Stimulated activated CD4-positive, alpha-beta T cell treated with anti-CD3 and anti-CD28 coated beads, Interleukin-12 subunit alpha, Interleukin-12 subunit beta, amount 100 ng/mL, for 24 hours (primary cell): ENCODE measurements at places on chromosomes 11 and 22.

DNA sequence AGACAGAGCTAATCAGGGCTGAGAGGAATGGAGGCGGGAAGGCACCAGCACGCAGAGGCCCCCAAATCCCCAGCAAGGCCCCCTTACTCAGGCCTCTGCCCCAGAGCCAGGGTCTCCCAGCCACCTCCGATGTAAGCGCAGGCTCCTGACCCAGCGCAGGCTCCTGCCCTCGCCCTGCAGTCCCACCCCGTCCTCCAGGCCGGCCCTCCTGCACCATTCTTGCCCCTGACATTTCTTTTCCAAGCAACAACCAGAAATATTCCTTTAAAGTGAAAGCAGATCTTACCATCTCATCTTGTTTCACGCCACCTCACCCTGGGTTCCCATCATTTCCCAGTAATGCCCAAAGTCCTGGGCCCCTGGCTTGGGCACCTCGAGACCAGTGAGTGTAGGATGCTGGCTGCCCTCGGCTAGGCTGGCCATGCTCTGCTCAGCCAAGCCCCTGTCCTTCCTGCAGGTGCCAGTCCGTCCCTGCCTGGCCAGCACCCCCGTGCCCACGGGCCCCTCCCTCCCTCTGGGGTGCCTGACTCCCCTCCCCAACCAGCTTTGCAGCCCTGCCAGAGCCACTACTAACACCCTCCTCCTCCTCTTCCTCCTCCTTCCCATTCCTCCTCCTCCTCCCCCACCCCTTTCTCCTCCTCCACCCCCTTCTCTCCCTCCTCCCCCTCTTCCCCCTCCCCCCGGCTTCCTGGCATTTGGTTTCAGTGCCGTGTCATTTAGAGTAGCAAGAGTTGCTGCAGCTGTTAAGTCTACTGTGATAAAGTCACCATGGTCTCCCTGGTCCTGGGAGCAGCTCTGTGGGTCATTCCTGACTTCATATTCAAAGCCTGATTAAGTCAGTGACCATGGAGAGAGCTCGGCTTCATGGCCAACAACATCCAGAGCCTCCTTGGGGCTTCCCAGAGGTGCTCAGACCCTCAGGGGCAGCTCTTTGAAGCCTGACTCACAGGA, 78.7 kb downstream of the PIWIL3 start:
- DNase-seq, result no peak

DNA sequence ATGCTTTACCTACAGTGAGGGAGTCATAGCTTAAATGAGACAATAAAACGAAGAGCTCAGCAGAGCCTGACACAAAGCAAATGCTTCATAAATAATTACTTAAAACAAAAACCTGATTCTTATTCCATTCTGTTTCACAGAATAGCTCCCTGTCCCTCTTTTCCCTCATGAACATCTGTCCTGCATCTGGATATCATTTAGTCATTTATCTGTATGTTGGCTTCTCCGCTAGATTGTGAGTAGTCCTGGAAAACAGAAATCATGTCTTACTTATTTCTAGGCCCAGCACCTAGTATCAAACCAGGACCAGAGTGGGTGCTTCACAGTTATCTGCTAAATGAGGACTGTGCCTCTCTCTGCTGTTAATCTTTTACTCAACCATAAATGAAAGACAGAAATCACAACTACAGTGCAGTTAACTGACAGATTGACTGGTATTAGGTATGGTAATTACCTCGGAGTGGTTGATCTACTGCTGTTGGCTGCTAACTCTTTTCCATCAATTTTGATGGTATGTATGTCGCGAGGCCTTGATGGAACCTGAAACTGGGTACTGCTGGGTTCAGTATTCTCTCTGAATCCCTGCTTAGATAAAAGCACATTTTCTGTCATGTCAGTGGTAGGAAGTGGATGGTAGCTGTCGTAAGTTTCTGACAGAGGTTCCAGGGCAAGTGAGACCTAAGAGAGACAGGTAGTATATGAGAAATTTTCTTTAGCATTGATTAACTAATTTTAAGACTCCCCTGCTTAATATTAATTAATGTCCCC, 31.5 kb downstream of the C2CD3 start:
- DNase-seq, result no peak

- no peak for DNase-seq
Observed at GRCh38 chr11:47192111-47192510, 5.9 kb upstream of the PACSIN3 start.

DNA sequence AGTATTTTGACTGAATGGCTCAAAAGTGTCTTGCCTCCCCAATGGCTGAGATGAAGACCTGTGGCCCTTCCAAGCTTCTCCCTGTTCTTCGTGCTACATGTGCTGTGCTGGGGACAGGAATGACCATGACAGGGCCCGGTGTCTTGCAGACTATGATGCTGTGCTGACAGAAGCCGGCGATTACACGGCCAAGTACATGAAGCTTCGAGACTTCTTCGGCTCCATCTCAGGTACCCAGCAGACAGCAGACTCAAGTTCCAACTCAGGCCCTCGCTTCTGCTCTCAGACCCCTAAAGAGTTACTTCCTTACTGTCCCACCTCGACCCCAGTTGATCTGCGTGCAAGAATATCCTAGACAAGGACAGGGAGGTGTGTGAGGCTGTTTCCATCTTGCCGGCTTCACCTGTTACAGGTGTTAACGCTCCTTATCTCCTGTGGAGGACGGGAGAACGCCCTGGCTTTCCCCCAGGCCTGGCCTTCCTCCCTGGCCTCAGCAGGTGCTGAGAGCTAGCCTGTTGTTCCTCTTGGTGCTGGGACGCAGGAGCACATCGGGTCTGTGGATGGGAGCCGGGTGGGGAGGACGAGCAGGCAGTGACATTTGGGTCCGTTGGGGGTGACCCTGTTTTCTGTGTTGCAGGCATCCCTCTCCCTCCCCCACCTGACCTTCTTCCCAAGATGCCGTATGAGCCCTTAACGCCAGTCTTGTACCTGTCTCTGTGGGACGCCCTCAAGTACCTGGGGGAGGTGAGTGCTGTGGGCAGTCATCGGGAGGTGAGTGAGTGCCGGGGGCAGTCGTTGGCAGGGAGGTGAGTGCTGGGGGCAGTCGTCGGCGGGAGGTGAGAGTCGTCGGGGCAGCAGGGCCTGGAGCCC, 38.1 kb downstream of the GLB1L2 start:
- no peak for DNase-seq

DNA sequence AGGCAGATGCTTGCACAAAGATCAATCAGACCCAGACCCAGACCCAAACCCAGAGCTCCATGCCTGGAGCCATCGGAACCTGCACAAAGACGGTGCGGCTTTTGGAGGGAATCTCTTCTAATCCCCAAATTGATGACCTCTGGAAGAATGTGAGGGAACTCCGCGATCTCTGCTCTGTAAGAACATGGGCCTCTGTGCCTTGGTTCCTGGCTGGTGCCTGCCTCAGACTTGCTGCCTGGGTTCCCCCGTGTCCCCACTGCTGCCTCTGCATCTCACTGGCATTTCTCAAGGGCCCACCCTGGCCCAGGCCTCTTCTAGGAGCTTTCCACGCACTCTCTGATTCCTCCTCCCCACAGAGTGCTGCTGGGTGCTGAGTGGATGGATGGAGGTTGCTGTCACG, 1044.4 kb downstream of the TBC1D22A start:
- DNase-seq, result no peak

DNA sequence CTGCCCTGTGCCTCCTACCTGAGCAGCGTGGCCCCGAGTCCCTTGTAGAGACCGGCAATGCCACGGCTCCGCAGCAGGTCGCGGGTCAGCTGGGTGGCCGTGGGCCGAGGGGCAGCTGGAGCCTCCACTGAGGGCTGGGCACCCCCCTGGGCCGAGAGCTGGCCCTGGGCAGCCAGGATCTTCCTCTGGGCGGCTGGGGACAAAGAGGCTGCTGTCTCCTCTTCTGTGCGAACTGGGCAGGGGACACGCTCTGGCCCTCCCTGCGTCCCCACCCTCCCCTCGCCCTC, 2.6 kb upstream of the CEND1 start:
- DNase-seq, result no peak

GRCh38 chr11:118714816-118715215, 35.4 kb upstream of the TREH start:
- DNase-seq, result no peak

DNA sequence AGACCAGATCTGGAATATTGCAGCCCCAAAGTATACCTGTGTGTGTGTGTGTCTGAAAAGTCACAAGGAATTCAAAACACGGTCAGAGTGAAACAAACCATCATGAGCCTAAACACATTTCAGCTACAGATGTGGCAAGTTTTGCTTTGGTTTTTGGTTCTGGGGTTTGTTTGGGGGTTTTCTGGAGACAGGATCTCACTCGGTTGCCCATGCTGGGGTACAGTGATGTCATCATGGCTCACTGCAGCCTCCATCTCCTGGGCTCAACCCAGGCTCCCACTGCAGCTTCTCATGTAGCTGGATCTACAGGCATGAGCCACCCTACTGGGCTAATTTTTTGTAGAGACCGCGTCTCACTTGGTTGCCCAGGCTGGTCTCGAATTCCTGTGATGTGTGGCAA, 41.4 kb upstream of the PHF21A start:
- DNase-seq, result no peak

- no peak for DNase-seq
Observed at GRCh38 chr11:32005786-32006416, 85.0 kb upstream of the RCN1 start.

- no peak for DNase-seq
Observed at GRCh38 chr11:69358398-69359020, 64.6 kb downstream of the MYEOV start.

- DNase-seq, result no peak
Observed at GRCh38 chr22:36335621-36336020, 52.1 kb downstream of the MYH9 start.

DNA sequence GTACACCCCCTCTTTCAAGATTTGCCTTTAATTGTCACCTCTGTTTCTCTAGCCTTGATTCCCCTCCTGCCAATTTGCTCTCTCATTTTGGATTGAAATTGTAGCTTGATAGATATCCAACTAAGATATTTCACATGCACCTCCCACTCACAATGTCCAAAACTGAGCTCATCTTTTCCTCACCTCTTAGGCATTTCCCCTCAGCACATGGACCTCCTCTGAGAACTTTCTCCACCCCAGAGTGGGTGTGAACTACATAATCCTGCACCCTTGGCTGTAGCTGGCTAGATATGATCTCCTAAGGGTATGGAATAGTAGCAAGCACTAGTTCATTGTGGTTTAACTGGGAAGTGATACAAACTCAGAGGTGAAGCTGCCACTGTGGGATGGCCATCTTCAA, 91.5 kb upstream of the SESN3 start:
- DNase-seq, result no peak

- no peak for DNase-seq
Observed at GRCh38 chr22:17402293-17402692, 33.0 kb downstream of the CECR2 start.

GRCh38 chr22:28702891-28703290, 23.3 kb upstream of the TTC28 start:
- no peak for DNase-seq

DNA sequence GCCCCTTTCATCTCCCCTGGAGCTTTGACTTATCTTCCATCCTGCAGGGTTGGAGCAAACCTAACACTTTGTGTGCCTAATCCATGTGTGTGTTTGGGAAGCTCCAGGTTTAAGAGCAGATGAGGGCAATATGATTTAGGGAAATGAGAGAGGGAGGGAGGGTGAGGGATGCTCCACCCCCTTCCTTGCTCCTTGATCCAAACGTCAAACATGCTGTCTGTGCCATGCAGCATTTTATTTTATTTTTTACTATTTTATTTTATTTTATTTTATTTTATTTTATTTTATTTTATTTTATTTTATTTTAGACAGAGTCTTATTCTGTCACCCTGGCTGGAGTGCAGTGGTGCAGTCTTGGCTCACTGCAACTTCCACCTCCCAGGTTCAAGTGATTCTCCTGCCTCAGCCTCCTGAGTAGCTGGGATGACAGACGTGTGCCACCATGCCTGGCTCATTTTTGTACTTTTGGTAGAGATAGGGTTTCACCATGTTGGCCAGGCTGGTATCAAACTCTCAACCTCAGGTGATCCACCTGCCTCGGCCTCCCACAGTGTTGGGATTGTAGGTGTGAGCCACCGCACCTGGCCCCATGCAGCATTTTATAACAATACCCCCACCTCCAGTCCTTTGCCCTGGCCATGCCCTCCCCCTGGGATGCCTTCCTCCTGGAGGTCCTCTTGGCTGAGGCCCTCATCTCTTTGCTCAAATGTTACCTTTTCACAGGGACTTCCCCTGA, 52.6 kb upstream of the CRYBB3 start:
- no peak for DNase-seq

DNA sequence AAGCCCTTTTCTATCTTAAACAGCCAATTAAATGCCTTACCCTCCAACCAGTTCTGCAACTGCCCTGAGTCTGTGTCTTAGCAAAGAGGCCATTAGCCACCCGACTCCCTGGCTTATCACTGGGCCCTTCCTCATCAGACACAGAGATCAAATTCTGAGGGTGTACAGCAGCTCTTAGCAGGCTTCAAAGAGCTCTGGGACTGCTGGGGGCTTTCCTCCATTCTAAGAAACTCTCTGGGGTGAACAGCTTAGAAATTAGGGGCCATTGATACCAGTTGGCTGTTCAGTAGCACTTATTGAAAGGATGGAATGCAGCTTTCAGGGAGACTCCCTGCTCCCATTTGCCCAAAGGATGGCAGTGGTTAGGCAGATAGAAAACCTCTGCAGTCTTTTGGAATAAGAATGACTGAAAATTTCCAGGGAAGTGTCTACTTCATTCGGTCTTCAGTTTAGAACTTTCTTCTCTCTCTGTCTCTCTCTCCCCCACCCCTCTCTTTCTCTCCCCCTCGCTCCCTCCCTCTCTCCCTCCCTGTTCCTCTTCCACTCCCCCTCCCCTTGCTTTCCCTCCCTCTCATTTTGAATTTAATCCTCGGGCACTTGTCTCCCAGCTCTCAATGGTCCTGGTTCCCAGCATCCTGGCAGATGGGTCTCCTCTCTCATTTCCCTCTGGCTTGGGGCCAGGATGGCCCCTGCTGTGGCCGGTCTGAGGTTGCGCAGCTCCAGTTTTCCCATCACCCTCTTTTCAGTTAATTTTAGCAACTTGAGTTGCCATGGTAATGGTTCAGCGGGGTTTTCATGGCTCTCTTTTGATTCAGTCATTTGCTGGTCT, 76.4 kb downstream of the COMMD9 start:
- no peak for DNase-seq

DNA sequence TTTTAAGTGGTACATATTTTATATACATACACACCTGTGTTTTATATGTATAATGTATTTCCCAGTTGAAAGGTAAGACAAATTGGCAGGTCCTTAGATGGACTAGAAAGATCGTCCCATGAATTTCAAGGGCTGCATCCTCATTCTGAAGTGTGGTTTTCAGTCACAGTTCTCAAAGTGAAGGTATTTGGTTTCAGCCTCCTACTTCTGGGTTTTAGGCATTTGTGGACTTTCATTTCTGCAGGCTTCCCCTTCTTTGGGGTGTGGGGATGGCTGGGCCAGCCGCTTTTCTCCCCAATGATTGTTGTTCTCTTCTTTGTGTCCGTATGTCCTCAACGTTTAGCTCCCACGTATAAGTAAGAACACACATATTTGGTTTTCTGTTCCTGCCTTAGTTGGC, 10.0 kb downstream of the DCPS start:
- DNase-seq, result no peak

DNA sequence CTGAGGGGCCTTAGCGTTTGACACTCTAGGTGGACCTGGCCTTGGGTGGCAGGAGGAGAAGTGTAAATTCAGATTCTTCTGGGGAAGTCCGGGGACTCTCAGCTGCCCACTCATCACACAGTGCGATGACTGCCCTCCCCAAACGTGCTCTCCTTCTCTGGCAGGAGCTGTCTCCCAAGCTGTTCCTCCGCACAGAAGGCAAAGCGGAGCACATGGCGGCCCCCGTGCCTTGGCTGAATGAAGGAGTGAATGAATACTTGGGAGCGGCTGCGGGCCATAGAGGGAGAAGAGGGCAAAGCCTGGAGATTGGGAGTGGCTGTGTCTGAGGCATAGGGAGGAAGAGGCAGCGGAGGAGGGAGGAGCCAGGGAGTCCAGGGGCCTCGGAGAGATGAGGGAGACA, 6.9 kb upstream of the NAA40 start:
- DNase-seq, result no peak

- DNase-seq, result no peak
Observed at GRCh38 chr22:33889748-33890147, 30.5 kb downstream of the LARGE1 start.
